ENCODE measurements at places on chromosomes 3 and 15.

- no peak for DNase-seq
Measured at GRCh38 chr3:177145381-177145780, 51.9 kb downstream of the TBL1XR1 start.

DNA sequence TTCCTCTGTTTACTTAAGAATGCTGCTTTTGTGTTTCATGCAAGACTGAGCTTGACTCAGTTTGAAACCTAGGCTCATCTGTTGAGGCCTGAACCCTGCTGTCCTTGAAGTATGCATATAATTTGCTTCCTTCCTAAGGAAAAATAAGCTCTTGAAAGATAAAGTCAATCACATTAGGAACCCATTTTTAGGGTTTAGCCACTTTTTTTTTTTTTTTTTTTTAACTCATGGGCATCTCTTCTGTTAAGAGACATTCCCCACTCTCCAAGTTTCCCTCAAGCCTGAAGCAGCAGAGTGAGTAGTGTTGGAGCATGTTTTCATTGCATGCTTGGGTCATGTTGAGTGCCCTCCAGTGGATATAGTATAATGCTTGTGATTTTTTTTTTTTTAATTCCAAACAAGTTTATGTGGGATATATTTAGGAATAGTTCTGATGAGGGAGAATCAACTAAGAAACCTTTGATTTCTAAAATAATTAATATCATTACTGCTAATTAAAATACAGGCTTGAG lies 3.6 kb downstream of the CTNNB1 start:
- peak; percentile 66 for DNase-seq

DNA sequence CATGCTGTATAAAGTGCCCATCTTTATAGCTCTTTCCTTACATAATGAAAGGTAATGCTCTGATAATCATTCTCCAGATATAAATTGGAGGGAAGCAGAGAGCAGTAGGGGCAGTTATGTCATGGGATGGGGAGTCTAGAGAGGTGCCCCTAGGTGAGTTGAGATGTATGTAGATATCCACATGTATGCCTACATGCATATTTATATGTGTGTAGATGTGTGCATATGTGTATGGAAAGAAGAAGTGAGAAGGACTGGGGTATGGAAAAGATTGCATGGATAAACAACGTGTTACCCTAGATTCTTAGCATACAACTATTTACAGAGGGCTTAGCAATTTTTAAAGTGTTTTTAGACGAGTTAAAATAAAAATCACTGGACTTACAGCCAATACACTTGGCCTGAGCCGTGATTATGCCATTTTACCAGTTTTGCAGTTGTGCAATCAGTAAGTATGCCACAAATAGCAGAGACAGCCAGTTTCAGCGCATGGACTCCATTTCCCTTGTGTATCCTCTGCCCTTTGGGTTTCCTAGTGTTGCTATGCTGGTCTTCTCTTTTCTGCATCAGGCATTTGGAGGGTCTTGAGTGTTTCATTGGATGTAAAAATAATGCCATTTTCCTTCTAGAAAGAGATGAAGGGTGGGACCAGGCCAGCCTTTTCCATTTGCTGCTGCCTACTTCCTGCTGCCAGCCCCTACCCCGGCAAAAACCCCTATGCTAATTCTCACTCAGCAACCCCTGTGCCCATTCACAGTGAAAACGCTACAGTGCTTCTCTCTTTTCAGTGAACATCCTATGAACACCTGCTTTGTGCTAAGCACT lies 199.4 kb upstream of the NR2E3 start:
- DNase-seq, result no peak

DNA sequence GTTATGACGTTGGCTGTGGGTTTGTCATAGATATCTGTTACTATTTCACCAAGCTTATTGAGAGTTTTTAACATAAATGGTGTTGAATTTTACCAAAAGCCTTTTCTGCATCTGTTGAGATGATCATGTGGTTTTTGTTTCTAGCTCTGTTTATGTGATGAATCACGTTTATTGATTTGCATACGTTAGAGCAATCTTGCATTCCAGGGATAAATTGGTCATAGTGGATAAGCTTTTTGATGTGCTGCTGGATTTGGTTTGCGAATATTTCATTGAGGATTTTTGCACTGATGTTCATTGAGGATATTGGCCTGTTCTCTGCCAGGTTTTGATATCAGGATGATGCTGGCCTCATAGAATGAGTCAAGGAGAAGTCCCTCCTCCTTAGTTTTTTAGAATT lies 117.8 kb downstream of the DOCK3 start:
- no peak for DNase-seq

DNA sequence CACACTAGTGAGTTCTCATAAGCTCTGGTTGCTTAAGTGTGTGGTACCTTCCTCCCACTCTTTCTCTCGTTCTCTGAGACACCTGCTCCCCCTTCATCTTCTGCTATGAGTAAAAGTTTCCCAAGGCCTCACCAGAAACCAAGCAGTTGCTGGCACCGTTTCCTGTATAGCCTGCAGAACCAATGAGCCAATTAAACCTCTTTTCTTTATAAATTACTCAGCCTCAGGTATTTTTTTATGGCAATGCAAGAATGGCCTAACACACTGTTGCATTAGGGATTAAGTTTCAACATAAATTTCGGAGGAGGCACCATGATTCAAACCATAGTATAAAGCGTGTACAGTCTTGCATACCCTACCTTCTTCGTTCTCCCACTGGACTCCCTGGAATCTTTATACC lies 252.3 kb upstream of the CHRM5 start:
- no peak for DNase-seq

Measured in brain microvascular endothelial cell (primary cell).